ENCODE measurements at places on chromosomes 7 and 10. TPM values are rescaled to one million over a fixed set of nuclear protein-coding genes. Genes with fewer than 3 reads are reported as not detected.

CLRN3 gene
- total RNA-seq, result not detected

KLHDC10 gene
- total RNA-seq, result 35.2 TPM

DENND2A gene
- total RNA-seq, result 37.6 TPM

CFAP43 gene
- total RNA-seq, result 0.98 TPM

WEE2 gene
- not detected for total RNA-seq

DNA sequence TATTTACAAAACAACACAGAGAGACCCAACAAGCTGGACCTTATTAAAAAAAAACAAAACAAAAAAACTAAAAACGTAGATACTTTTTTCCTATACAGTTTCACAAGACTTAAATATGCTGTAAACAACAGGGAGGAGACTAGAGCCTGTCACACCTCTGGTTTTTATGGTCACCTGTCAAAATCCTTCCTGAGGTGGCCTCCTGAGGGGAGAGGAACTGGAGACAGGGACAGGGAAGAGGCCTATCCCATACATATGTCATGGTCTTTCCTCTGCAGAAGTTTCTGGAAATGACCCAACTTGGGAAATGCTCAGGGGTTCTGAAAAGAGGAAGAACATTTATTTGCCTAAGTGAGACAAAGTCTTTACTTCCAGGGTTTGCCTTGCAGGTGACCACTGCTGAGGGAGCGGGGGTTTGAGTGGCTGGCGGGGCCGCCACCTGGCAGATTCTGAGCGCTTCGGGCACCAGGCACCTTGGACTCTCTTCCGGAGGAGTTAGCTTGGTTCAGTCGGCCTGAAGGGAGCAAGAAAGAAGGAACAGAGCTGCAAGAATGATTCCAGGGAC lies 18.3 kb downstream of the CPA1 start:
- DNase-seq, result no peak

- peak; percentile 15 for DNase-seq
Measured at GRCh38 chr7:129955993-129956543, 3.3 kb upstream of the UBE2H start.

GRCh38 chr10:91550021-91550420 lies 82.8 kb downstream of the PPP1R3C start:
- DNase-seq, result no peak

DNA sequence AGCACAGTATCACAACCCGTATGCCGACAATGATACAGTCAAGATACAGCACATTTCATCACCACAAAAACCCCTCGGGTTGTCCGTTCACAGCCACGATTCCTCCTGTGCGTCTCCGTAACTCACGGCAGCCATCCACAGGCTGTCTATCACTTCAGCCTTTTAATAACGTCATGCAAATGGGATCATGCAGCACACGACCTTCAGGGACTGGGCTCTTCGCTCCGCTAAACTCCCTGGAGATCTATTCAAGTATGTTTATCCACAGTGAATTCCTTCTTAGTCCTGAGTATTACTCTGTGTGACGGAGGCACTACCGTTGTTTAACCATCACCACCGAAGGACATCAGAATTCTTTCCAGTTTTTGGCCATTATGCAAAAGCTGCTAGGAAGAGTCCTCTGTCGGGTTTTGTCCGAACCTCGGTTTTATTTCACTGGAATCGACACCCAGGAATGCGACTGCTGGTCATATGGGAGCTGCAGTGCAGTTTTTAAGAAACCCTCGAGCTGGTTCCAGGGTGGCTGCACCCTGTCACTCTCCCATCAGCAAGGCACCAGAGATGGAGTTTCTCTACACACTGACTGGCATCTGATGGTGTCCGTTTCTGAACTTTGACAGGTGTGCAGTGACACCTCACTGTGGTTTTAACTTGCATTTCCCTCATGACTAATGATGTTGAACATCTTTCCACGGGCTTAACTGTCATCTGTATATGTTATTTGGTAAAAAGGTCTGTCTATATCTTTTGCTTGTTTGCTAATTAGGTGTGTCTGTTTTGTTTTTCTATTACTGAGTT lies 193.6 kb downstream of the MAD1L1 start:
- peak; percentile 35 for DNase-seq

GRCh38 chr10:65534771-65535170 lies 1391.1 kb upstream of the LRRTM3 start:
- DNase-seq, result no peak
